ENCODE measurements at places on chromosomes 12 and 14.
A peak's percentile ranks its signal among the peaks of the same experiment; 100 is the strongest.

DNA sequence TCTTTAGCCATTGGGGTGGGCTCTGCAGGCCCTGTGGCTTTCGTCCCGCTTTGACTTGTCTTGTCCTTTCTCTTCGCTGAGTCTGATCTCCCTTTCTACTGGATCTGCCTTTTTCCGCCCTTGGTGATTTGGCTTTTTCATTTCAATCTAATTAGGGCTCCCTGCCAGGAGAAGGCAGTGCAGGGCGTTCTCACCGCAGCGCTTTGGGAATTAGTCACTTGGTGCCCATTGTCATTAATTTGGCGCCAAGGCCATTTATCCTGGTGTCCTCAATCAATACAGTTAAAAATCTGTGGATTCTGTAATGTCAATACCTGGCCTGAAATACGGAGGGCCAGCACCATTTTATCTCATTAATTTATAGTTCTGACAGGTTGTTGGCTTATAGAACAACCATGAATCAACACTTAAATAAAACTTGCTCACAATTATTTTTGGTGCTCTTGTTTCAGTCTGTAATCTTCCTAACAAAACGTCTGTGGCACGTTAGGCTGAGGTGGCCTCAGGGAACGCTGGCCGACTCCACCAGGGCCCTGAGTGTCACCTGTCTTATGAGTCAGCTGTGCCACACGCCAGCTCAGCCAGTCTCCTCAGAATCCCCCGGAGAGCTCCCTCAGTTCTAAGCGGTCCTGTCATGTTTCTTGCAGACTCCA is 115.7 kb downstream of the BEGAIN start:
- DNase-seq: no peak

DNA sequence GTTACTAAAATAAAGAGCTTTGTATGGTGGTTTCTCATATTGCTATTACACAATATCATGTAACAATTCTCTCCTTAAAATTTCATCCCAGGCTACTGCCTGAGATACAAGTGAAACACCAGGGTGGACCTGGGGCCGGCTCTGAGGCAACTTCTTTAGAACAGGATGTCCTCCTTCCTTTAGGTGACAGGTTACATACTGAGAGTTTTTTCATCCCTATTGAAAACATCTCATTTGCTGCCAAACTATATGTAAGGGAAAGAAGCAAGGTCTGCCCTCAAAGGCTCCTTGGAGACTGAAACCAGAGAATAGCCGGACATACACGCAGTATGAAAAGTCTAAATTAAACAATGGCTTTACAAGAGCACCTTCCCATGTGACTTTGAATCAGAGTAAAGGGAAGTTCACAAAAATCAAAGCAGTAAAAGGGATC is 139.9 kb downstream of the DUSP6 start:
- DNase-seq: no peak

GRCh38 chr14:105091517-105092170 is 26.4 kb upstream of the GPR132 start:
- no peak for DNase-seq

DNA sequence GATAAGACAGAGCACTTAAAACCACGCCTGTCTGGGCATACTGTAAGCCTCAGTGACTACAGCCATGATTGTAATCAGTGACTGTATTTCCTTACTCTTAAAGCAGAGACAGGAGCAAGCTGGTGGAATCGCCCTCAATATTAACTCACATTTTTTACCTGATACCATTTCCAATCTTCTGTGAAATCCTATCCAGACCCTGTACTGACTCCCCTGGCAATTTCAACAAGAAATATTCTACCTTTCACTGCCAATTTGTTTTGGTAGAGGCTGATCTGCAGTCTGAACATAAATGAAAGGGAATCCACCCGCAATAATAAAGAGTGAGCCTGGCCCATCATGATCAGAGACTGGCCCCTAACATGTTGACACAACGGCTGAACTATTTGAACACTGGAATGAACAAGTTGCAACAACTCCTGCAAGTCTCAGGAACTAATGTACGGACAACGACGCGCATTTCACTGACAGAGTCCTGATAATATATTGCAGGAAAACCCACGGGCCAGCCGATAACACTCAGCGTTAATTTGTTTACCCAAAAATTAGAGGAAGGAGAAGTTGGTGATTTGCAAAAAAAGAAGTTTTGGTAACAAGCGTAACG is 195.5 kb upstream of the BTG1 start:
- DNase-seq: no peak

DNA sequence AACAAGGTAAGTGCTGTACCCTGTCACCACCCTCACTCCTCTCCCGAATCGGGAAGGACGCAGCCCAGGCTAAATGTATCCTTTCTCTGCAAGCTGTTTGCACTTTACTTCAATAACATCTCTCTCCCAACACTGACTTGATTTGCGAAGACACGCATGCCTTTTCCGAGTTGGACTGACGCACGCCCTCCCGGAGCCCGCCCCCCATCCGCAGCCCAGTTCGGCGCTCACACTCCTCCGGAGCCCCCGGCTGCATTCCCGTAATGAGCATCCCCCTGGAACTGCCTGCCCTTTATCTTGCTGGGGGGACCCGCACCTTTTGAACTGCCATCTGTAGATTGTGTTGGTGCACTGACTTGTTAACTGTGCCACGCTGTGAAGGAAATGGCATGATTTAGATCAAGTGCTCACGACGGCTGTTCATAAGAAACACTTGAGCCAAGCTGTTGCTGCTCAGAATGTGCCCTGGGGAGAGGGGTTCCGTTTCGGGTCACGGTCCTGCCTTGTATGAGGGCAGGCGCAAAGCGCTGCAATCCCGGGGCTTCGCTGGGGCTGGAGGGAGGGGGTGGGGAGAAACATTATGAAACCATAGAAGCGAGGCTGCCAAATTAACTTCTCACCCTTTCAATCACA is 176.6 kb upstream of the CDKN3 start:
- DNase-seq: no peak

GRCh38 chr14:85221832-85222231 is 308.1 kb upstream of the FLRT2 start:
- no peak for DNase-seq

GRCh38 chr12:121423253-121423652 is 23.3 kb downstream of the RNF34 start:
- no peak for DNase-seq

- DNase-seq: no peak
These were observed 811.4 kb upstream of the TMEM132C start for GRCh38 chr12:127455347-127456265.

- DNase-seq: no peak
These were observed 48.5 kb upstream of the ARHGAP5 start for GRCh38 chr14:32028599-32028998.

- DNase-seq: no peak
These were observed 136.8 kb upstream of the C14orf180 start for GRCh38 chr14:104442631-104443390.

DNA sequence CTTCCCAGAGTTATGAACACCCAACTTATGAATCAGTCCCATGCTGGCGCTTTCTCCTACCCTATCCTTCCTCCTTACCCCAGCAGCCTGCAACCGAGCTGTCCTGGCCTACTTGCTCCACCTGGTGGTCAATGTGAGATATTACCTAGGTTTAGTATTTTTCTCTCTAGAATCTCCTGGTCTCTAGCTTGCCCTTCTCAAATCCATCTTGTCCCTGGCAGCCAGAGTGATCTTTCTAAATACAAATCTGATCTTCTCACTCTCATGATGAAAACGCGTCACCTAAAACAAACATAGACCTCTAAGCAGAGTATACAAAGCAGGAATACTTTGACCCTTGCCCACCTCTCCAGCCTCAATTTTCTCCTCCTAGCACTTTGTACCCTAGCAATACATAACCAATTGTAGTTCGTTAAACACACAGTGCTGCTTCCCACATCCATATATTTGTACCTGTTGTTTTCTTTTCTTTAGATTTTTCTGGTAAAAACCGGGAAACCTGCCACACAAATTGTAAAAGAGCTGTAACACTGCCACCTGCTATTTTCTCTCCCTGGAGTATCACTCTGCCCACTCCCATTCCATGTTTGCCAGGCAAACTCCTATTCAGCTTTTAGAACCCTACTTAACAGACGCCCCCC is 20.0 kb upstream of the TCP11L2 start:
- DNase-seq: peak; percentile 16

- DNase-seq: no peak
These were observed 229.2 kb downstream of the EMP1 start for GRCh38 chr12:13425766-13426165.

GRCh38 chr14:21712036-21712435 is 38.4 kb upstream of the OR4E1 start:
- no peak for DNase-seq

- no peak for DNase-seq
These were observed 105.5 kb downstream of the GPATCH2L start for GRCh38 chr14:76257111-76257803.

GRCh38 chr14:93029911-93030508 is 85.7 kb downstream of the ITPK1 start:
- DNase-seq: no peak

GRCh38 chr14:71751264-71751663 is 181.0 kb upstream of the RGS6 start:
- DNase-seq: no peak

DNA sequence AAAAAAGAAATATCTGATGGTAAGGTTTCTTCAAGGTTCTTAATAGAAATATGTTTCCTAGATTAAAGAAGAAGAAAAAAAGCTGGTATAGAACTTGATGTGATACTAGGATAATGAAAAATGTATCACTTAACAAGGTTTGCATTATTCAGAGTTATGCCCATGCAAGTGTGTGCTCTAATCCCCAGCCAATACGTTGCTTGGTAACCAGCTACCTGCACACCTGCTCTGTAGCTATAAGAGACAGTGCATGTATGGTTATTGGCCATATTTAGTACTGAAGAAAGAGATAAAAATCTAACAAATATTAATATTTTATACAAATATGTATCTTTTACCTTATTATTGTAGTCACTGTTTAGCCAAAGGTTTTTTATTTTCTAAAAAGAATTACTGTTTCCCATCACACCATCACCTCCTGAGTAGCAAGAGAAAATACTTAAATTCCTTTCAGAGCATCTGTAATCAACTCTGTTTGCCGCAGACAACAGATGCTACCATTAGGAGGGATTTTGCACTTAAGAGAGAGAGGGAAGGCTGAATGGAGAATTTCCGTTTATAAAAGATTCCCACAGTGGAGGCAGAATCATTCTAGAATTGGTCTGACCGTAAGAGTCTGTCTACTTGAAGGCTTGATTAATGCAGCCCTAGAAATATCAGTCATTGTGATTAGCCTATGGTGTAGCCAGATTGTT is 115.6 kb downstream of the NEDD1 start:
- no peak for DNase-seq

DNA sequence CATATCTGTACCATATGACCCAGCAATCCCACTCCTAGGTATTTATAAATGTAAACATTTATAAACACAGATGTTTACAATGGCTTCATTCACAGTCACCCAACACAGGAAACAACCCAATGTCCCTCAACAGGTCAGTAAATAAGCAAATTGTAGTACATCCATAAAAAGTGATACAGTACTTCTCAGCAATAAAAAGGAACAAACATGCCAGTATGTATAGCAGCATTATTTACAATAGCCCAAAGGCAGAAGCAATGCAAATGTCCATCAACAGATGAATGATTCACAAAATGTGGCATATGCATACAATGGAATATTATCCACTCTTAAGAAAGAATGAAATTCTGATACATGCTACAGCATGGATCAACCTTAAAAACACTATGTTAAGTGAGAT is 27.6 kb upstream of the MAP3K9 start:
- DNase-seq: no peak

DNA sequence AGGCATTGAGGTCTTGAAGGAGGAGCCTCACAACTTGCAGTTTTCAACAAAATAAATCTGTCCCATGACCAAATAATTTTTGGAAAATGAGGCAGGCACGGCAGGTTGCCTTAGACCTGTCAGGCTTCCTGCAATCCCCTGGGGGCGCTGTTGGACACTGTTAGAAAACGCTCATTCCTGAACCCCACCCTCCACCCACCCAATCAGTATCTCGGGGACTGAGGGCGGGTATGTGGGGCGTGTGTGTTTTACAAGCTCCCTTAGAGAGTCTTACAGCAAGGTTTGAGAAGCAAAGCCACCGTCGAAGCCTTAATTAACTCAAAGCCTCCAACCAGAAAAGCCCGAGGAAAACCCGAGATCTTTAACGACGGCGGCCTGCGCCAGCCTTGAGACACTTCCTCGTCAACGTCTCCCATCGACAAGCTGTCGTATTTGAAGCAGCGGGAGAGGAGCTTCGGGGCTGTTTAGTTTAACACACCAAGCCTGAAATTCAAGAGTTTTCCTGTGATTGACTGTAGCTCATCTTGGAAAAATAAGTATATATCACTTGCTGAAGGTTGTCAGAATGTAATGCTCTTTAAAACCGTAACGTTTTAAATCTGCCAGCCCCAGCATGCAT is 123.0 kb downstream of the GLT1D1 start:
- DNase-seq: no peak

GRCh38 chr14:22689199-22689598 is 45.0 kb upstream of the OR6J1 start:
- no peak for DNase-seq

GRCh38 chr12:91854725-91855124 is 290.9 kb downstream of the BTG1 start:
- no peak for DNase-seq

DNA sequence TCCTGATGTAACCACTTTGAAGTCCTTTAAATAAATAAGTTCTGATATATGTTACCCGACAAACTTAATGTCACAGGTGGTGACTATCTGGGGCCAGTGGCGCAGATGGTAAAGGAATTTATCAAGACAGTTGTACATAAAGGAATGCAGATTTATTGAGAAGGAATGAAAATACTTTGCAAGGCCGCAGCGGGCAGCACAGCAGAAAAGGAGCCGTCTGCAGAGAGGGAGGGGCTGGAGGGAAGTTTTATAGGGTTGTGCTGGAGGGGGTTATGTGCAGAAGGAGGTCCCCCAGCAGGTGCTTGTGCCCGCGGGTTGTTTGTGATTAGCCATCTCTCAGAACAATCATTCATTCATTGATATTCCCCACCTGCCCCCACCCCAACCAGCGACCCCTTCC is 17.4 kb downstream of the GPRC5D start:
- DNase-seq: no peak

DNA sequence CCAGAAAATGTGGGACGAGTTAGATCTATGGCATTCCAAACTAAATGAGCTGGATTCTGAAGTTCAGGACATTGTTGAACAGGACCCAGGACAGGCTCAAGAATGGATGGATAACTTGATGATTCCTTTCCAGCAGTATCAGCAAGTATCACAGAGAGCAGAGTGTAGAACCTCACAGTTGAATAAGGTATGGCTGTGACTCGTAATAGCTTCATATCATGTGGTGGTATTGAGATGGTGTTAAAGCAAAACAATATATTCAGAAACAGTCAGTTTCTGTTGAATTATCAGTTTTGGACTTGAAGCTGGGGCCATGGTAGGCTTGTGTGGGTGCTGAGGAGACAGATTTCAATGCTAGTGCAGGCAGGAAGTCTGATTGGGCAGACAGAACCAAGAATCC is 213.7 kb downstream of the ESR2 start:
- DNase-seq: no peak

- DNase-seq: no peak
These were observed 1.4 kb downstream of the TMTC1 start for GRCh38 chr12:29782285-29782870.

GRCh38 chr14:39381366-39381765 is 50.9 kb downstream of the FBXO33 start:
- DNase-seq: no peak

All from stimulated activated naive CD4-positive, alpha-beta T cell treated with Interleukin-2 at 50 U/mL for 16 hours (primary cell).